NCI-H226 (cell line): ENCODE measurements at places on chromosomes 2 and 18.
A peak's percentile ranks its signal among the peaks of the same experiment; 100 is the strongest.

- no peak for DNase-seq
Observed at GRCh38 chr2:143603035-143603655, 473.9 kb downstream of the ARHGAP15 start.

DNA sequence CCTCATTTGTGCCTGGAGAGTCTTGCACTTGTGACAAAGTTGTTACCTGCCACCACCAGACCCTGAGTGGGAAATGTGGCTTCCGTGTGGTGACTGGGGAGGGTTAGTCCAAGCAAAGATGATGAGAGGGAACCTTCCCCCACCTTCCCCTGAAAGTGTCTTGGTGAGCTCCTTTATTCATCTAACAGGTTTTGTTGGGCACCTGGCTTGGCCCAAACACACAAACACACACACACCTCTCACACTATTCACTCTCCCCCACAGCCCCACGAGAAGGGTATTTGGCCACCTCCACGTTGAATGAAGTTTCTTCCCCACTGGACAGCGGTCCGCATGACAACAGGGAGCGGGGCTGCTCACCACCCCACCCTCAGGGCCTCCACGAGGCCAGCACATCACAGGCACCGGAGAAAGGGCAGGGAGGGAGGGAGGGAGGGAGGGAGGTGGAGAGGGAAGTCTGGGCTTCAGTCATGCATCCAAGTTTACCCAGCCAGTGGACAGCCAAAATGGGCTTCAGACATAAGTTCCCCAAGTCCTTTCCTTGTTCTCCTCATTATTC lies 1.4 kb downstream of the CIB4 start:
- DNase-seq: no peak

- no peak for DNase-seq
Observed at GRCh38 chr2:23954325-23955014, 14.2 kb downstream of the UBXN2A start.

GRCh38 chr2:20273042-20273441 lies 48.1 kb upstream of the SDC1 start:
- DNase-seq: no peak

DNA sequence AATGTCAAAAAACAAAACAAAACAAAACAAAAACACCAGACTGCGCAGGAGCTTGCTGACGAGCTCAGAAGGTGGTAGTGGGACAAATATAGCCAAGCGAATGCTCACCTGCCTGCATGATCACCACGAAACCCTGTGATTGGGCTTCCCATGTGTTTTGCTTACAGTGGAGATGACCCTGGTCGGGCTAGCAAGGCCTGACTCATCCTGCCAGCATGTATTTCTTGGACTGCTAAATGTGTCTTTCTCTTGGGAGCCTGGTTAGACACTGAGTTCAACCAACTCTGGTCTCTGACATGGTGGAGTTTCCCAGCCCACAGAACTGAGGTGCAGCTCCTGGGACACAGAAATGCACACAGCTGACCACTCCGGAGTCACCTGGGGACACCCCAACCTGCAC lies 30.7 kb upstream of the DUSP2 start:
- DNase-seq: peak; percentile 39
